Tibial nerve (tissue), 4 donors: ENCODE measurements at places on chromosomes 2 and 18.

GRCh38 chr2:218444692-218445357 lies 25.9 kb downstream of the VIL1 start:
- DNase-seq, result no peak

- no peak for DNase-seq
These were observed 32.1 kb downstream of the CRACDL start for GRCh38 chr2:98903767-98904485.

DNA sequence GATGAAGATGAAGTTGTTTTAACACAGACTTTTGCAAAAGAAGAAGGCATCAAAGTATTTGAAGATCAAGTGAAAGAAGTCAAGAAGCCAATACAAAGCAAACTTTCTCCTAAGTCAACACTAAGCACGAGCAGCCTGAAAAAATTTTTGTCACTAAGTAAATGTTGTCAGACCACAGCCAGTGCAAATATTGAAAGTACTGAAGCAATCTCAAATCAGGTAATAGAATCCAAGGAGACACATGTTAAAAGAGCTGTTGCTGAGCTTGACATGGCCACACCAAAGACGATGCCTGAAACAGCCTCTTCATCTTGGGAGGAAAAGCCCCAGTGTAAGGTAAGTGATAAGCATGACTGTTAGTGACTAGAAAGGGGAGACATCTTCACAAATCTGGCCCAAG lies 75.1 kb downstream of the FSIP2 start:
- DNase-seq, result no peak

- no peak for DNase-seq
These were observed 26.1 kb upstream of the SLC38A11 start for GRCh38 chr2:164981217-164981990.

GRCh38 chr2:215137741-215138340 lies 585 bp downstream of the ABCA12 start:
- no peak for DNase-seq

GRCh38 chr2:47225061-47225783 lies 70.1 kb upstream of the STPG4 start:
- peak; percentile 10 for DNase-seq

- DNase-seq, result no peak
These were observed 13.4 kb downstream of the IL18RAP start for GRCh38 chr2:102436323-102436722.

- no peak for DNase-seq
These were observed 27.2 kb downstream of the CDKL4 start for GRCh38 chr2:39216346-39217191.

- no peak for DNase-seq
These were observed 326.3 kb downstream of the CDH7 start for GRCh38 chr18:66077066-66077465.

GRCh38 chr2:12727065-12727464 lies 10.3 kb downstream of the TRIB2 start:
- no peak for DNase-seq

DNA sequence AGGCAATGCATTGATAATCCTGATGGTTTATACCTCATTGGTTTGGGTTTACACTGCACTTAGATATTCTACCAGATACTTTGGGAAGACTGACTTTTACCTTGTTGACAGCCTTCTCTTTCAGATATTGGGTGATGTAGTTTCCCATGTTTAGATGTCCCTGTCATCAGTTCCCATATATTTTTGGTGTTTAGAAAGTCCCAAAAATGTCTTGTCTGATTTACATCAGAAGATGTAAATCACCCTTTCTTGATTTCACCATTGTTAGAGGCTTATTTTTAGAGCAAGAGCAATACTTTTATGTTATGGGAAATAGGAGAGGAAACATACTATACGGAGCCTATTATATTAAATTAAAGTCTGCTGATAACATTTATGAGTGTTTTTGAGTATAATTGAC lies 14.4 kb upstream of the CCDC102B start:
- DNase-seq, result no peak

- no peak for DNase-seq
These were observed 105.9 kb upstream of the RBBP8 start for GRCh38 chr18:22827216-22827615.

DNA sequence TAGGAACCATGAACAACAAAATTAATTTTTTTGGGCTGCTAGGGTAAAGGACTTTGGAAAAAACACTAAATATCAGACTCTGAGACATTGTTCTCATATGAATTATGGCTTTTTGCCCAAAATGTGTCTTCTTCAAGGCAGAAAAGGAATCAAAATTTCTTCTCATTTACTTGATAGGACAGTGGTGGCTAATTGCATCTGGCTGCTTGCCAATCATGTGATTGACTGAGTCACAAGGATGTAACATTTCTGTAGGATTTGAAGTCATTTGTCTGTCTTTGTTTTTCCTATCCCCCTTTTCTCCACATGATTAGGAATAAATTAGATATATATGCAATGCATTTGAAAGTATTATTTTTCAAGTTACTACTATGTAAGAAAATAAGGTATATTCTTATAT lies 130.2 kb downstream of the SLC4A10 start:
- DNase-seq, result no peak

DNA sequence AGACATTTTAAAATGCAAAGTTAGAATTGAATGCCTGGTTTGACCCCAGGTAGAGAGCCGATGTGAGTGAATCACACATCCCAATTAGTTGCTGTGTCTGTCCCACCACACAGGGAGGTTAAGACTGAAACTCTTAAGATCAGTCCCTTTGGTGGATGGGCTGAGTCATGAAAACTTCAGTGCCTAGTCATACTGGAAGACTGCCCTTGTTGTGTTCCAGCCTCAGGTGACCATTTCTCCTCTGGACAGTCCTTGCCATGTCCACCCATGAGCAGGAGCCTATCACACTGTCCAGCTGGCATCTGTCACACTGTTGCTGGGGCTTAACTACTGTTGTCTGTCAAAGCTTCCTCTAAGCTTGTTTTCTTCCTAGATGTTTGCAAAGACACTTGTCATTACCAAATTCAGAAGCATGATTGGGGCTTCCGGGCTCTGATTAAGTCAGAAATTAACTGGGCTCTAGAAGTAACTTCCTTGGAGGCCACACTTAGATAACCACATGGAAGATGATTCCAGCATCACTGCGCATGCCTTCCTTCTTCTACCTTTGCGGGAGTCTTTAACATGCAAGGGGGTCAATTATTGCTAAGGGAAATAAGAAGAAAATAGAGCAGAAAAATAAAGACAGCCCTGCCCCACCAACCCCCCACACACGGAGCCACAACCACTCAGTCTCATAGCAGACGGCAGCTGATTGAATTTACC lies 21.3 kb downstream of the CYRIA start:
- no peak for DNase-seq

DNA sequence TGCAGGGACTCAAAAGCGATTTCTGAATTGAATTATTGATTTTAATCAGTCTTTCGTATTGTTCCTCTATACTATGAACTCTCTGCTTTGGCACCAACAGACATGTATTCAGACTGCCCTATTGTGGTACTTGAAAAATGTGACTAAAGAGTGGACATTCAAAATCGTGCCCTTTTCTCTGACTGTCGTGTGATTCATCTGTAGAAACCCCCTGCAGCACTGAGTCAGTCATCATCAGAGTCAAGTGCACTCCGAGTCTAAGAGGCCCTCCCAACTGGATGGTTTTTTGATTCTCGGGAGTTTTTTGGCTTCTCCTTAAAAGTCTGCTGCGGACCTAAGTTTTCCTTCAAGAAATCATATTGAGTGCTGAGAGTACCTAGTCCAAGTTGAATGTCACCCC lies 96.4 kb upstream of the FOSL2 start:
- DNase-seq, result no peak

DNA sequence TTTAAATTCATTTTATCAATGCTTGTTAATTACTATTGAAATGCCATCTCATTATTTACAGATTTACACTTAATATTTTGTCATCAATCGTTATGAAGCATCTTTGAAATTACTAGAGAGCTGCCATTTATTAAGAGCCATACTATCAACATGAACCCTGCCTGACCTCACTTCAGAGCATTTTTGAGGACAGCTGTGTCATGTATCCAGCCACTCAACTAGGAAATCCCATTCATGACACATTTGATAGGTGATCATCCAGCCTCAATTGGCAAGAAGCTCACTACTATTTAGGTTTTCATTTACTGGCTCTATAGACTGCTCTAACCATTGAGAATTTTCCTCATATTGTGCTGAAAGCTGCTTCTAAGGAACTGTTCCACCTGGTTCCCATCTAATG lies 40.6 kb upstream of the TLK1 start:
- no peak for DNase-seq

GRCh38 chr18:59835605-59836379 lies 64.0 kb upstream of the PMAIP1 start:
- no peak for DNase-seq

DNA sequence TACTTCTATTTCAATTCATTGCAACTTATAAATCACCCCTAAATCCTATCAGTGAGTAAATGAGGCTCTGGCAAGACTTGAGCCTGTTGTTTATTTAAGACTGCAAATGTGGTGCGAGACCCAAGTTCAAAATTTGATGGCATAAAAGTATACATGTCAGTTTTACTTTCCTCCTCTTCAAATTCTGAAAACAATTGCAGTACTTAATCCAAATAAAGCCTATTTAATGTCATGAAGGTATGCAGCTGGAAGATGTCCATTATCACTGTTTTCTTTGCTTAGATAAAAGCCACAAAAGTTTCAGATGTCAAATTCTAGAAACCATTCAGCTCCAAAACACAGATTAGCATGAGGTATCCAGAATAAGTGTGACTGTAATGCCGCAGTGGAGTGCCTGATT lies 3.3 kb downstream of the APCDD1 start:
- no peak for DNase-seq

DNA sequence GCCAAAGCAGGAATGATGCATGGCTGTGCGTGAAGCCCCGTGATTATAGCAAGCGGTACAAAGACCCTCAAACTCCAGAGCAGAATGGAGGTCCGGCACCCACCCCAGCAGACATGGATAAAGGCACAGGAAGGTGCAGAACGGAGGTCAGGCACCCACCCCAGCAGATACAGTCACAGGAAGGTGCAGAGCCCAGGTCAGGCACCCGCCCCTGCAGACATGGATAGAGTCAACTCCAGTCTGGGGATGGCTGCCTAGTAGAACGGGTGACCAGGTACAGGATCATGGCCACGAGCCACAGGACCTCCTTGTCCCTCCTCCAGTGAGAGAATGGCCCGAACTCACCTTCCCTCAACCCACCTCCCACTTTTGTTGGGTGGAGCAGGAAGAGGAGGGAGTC lies 318.3 kb upstream of the SALL3 start:
- no peak for DNase-seq

DNA sequence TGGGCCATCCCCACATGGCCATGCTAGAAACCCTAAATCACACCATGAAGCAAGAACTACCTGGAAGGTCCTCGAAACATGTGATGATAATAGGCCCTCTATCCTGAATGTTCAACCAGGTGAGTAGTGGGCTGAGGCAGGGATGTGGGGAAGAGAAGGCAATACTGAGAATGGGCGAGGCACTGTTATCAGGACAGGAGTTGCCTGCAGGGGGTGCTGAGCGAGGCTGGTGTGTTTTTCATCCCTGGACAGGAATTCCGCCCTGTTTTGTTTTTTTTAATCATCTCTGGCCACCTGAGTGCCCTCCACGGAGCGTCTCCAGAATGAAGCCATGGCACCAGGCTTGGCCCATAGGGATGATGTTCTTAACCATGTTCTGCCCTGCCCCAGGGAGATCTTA lies 103.0 kb upstream of the SOX11 start:
- no peak for DNase-seq
